NCI-H2081 (cell line): ENCODE measurements at places on chromosomes 2 and 18.

DNA sequence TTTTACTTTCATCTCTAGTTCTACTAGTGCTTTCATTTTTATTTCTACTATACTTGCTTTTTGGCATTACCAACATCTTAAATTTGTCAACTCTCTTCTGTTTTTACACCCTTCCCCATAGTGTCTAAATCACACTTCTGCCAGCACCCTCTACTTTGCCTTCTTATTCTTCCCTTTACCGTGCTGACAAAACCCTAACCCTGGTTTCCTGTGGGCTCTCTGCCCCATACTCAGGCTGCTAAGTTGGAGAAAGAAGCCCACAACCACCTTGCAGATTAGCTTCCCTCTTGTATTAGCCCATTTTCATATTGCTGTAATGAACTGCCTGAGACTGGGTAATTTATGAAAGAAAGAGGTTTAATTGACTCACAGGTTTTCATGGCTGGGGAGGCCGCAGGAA lies 24.8 kb downstream of the GIGYF2 start:
- DNase-seq: no peak

- DNase-seq: no peak
Measured at GRCh38 chr2:204779771-204780170, 234.5 kb downstream of the PARD3B start.

DNA sequence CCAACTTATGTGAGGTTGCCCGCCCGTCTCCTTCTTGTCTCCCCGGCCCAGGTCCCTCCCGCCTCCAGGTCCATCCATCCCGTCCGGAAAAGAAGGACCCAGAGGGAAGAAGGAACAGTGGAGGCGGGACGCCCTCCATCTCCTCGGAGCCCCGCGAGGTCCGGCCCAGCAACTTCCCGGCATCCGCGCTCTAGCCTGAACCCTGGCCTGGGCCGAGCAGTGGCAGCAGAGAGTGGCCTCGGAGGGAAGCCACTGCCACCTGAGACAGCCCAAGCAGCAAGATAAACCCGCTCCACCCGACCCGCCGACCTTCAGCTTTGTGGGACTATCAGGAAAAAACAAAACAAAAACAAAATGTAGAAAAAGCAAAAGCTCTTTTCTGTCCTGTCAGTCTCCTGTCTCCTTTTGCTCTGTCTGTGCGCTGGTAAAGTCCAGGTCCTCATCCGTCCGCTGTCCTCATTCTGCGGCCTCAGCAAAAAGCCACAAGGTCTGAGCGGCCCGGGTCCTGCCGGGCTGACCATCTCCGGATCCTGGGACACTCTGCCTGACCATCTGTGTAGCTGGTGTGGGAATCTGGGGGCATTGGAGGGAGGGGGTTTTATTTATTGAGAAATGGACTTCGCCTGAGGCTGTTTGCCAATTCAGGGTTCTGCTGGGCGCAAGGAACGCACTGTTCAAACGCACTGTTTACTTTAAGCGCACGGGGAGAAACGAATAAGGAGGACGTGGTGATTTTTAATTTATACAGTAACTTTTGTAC lies 3.1 kb downstream of the DLX1 start:
- DNase-seq: no peak

DNA sequence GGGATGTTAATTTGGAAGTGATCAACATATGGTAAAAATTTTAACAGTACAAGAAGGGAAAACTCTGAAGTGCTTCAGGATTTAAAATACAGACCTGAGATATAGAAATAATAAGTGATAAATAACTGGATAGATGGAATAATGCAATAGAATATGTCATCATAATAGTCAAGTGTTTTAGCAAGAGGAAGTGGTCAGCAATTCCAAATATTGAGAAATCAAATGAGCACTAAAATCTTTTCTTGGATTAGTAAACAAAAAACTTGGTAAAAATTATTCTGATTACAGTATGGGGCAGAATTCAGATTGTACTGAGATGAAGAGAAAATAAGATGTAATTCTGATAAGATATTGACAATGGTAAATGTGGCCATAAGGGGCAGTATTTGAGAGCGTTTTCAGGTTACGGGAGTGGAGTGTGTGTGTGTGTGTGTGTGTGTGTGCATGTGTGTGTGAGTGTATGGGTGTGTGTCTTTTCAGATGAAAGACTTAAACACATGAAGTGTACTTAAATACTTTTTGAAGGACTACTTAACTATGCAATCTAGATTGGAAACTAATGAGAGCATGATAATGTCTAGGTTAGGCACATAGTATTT lies 217.9 kb upstream of the ITGA4 start:
- no peak for DNase-seq

- no peak for DNase-seq
Measured at GRCh38 chr2:27664622-27665363, 1.1 kb downstream of the SLC4A1AP start.

DNA sequence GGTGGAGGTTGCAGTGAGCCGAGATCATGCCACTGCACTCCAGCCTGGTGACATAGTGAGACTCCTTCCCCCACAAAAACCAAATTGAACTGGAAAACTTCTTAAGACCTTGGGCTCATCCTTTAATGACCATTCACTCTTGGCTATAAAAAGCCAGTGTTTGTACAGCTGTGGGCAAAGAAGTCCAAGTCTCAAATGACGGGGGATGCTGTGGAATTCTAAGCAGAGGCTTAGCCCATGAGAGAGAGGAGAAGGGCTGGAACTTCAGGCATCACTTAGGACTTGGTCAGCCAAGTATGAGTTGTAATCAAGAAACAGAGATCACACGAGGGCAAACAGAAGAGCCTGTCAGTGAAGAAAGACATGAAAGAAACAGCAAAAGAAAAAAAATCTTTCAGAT lies 79.3 kb upstream of the POU3F3 start:
- DNase-seq: no peak

GRCh38 chr2:107932979-107933378 lies 53.3 kb upstream of the SLC5A7 start:
- DNase-seq: no peak

DNA sequence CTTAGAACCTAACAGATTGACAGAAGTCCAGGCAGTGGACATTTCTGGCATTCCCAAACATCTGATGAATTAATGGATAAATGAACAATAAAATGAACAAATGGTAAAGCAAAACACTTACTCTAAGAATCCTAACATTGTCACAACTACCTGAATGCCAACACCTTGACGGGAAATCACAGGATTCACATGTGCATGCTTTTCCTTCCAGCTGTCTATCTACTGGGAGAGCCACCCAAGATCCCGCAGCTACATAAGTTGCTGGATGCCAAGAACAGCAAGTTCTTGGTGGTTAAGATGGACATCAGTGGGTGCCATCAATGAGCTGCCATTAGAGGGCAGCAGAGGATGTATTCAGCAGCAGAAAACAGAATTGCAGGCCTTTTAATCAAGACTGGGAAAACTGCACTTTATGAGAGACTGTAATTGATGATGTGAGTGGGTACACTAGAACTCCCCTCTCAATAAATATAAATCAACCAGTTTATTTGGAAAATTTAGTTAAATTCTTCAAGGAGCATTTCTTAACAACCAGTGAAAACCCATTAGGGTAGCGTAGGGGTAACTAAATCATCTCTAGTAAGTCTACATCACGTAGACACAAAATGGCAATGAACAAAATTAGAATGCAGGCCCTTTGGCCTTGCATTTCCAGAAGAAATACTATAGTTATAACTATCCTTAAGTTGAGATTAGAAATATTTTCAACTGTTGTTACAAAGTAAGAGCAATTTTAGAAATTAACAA lies 45.6 kb downstream of the SESTD1 start:
- DNase-seq: peak; percentile 75

- DNase-seq: peak; percentile 35
Measured at GRCh38 chr2:204357286-204357685, 188.0 kb upstream of the PARD3B start.

DNA sequence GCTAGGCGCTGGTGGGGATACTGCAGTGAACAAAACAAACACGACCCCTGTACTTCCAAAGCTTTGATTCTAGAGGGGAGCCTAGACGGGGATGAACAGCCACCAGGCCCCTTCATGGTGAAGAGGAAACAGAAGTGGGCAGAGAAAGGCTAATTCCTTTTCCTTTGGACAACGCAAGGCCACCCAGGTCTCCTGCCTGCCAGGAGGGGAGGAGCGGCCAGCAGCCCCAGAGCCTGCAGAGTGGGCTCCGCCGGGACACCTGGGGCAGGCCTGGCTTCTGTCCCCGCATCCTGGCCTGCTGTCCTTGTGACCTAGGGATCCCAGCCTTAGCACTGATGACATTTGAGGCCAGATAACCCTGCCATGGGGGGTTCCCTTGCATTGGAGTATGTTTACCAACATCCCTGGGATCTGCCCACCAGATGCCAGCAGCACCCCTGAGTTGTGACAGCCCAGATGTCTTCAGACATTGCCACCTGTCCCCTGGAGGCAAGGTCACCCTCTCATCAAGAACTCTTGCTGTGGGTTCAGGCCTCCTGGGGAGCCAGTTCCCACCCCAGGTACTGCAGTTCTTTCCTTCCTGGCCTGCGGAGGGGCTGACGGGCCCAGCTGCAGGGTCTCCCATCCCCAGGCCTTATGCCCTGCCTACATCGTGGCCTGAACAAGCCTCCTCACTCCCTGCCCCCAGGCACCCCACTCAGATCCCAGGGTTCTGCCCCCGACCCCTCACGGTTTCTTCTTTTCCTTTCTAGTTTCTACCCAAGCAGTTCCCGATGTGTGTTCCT lies 125.7 kb downstream of the SEPTIN10 start:
- no peak for DNase-seq

GRCh38 chr2:106956416-106956815 lies 70.4 kb upstream of the ST6GAL2 start:
- peak; percentile 26 for DNase-seq

GRCh38 chr2:226904592-226904991 lies 68.7 kb downstream of the RHBDD1 start:
- DNase-seq: no peak

DNA sequence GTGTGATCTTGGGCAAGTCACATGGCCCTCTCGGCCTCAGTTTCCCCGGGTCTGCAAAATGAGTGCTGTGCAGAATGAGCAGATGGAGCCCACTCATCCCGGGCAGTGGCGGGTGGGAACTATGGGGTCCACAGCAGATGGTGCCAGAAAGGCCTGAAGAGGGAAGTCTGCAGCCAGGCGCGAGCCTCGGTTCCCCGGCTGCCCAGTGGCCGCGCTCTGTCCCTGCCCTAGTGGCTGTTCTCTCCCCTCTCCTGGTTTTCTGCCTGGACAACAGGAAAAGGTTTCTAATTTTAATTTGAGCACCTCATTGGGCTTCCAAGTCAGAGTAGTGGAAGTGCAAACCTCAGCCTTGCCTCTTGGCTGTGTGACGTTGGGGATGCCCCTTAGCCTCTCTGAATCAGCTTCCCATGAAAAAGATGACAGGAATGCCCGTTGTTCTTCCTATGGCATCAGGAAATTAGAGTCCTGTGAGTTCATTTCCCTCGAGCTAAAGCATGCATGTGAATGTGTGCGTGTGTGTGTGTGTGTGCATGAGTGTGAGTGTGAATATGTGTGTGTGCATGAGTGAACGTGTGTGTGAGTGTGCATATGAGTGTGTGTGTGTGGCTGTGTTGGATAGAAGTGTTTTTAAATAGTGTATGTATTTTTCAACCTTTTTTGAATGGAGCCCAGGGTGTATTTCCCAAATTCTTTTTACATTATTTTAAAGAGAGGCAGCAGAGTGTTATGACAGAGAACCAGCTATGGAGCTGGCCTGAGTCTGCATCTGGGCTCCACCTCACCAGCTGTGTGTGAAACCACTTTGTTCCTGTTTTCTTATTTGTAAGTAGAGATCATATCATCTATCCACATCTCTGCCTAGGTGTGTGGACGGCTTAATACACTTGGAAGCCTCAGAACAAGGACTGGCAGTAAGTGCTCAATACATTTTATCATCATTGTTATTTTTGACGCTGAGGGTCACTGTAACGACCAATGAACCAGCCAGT lies 41.3 kb downstream of the RRM2 start:
- no peak for DNase-seq

DNA sequence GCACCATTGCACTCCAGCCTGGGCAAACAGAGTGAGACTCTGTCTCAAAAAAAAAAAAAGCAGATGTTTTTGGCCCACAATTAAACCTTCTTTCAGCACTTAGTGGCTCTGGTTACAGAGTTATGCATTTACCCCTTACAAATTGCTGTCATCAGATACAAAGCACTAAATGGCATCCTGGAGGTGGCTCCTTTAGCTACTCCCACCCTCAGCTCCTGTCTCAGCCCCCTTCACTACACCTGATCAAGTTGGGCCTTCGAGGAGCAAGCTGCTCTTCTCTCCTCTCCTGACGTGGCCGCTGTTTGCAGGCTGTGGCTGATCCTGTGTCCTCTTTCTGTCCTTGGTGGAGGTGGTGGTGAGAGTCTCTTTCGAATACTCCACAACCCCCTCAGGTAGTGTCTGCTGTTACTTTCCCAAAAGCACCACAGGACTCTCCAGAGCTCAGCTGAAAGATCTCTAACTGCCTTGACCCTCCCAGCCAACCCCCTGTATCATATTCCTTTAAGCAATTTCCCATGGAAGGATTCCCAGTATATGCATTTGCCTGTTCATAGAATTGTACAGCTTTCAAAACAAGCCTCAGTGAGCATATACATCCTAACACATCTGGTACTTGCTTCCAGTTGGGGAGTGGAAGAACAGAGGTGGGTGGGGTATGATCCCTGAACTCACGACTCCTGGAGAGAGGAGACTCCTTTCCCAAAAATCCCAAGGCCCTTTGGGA lies 285.9 kb downstream of the CLIP4 start:
- DNase-seq: no peak

- DNase-seq: no peak
Measured at GRCh38 chr2:153536115-153536514, 57.6 kb upstream of the RPRM start.

- no peak for DNase-seq
Measured at GRCh38 chr2:118186858-118187254, 98.6 kb downstream of the INSIG2 start.

GRCh38 chr2:45896311-45896710 lies 244.8 kb downstream of the PRKCE start:
- no peak for DNase-seq

- no peak for DNase-seq
Measured at GRCh38 chr18:13558790-13559189, 167.6 kb downstream of the FAM210A start.

DNA sequence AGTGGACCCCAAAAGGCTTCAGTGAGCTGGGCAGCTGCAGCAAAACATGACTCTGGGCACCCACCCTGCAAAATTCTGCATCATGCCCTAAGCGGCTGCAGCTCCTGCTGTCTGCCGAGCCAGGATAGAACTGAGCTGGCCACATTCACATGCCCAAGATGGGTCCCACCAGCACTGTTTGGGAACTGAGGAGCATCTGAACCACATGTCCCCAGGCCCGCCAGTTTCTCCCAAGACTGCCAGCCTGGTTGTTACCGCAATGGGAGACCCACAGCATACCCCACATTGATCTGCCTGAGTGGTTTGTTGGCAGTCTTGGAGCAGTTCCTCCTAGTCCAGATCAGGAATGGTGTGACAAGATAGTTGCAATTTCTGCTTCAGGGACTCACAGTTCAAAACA lies 946.8 kb downstream of the CPS1 start:
- DNase-seq: no peak

DNA sequence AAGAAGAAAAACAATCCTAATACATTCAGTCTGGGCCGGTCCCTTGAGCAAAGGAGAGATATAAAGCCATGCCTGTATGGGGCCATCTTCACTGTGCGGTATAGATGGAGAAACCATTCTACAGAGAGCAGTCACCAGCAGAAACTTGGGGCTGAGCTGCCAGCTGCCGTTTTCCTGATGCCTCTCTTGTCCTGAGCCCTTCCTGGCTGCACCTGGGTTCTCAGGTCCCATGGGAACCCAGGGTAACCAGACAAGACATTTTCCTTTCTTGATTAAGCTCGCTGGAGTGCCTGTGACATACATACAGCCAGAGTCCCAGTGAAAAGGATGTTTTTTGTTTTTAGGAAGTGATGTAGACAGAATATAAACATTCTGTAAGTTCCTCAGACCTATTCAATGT lies 5.3 kb upstream of the METTL21A start:
- no peak for DNase-seq

GRCh38 chr2:237445611-237446337 lies 31.8 kb upstream of the COL6A3 start:
- DNase-seq: no peak
